Heart left ventricle (tissue), 16 donors: ENCODE measurements at places on chromosomes 16 and 17. TPM values are rescaled to one million over a fixed set of nuclear protein-coding genes. Genes with fewer than 3 reads are reported as not detected.

Gene ACSM2A
- not detected for polyA plus RNA-seq

Gene NSF
- 23.8 TPM for polyA plus RNA-seq

Gene BRD7
- 43.7 TPM for polyA plus RNA-seq

Gene SMPD3
- polyA plus RNA-seq: 0.07 TPM

Gene SDR42E2
- not detected for polyA plus RNA-seq

Gene PLCG2
- polyA plus RNA-seq: 2.0 TPM

Gene TUBB3
- 0.19 TPM for polyA plus RNA-seq

Gene CCDC200
- polyA plus RNA-seq: not detected

Gene GRIN2A
- 0.69 TPM for polyA plus RNA-seq

Gene UNKL
- 6.2 TPM for polyA plus RNA-seq

Gene CES5A
- polyA plus RNA-seq: 0.10 TPM

Gene EPX
- not detected for polyA plus RNA-seq

Gene MYL11
- polyA plus RNA-seq: not detected

Gene SEZ6
- not detected for polyA plus RNA-seq
